NCI-H1694 (cell line): ENCODE measurements at places on chromosomes 16 and 17.
A peak's percentile ranks its signal among the peaks of the same experiment; 100 is the strongest.

GRCh38 chr16:8776129-8776584, 21.3 kb downstream of the TMEM186 start:
- no peak for DNase-seq

GRCh38 chr17:63760771-63761539, 12.4 kb downstream of the CCDC47 start:
- DNase-seq = no peak

GRCh38 chr17:79978548-79978855, 57.2 kb downstream of the TBC1D16 start:
- DNase-seq = no peak

- peak; percentile 68 for DNase-seq
These were observed 17.1 kb upstream of the C17orf113 start for GRCh38 chr17:42067371-42068091.

DNA sequence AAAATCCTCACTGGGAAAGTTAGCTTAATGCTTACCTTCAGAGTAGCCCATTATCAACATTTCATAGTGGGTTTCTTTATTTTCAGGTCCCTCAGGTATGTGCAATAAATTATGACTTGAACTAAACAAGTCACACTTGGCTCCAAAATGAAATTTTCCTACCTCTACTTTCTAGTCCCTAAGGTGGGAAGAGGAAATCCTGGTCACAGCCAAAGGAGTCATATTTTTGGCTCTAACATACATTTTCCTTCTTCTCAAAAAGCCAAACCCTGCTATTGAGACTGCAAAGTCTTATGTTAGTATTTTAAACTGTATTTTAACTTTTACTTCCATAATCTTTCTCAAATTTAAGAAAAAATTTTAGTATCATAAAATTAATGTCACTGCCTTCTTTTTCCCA, 128.9 kb downstream of the BRIP1 start:
- no peak for DNase-seq

DNA sequence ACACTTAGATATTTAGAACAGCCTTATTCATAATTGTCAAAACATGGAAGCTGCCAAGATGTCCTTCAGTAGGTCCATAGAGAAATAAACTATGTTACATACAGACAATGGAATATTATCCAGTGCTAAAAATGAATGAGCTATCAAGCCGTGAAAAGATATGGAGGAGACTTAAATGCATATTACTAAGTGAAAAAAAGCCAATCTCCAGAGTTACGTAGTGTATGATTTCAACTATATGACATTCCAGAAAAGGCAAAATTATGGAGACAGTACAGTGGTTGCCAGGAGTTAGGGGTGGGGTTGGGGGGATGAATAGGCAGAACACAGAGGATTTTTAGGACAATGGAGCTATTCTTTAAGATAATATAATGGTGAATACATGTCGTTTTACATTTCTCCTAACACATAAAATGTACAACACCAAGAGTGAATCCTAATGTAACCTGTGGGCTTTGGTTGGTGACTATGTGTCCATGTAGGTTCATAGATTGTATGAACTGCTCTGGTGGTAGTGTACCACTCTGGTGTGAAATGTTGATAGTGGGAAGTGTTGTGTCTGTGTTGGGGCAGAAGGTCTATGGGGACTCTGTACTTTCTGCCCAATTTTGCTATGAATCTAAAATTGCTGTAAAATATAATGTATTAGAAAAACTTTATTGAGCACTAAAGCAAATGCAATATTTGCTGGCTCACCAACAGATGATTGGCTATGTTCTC, 122.6 kb downstream of the USP22 start:
- DNase-seq = no peak

GRCh38 chr16:66107661-66108060, 258.8 kb upstream of the CDH5 start:
- no peak for DNase-seq

DNA sequence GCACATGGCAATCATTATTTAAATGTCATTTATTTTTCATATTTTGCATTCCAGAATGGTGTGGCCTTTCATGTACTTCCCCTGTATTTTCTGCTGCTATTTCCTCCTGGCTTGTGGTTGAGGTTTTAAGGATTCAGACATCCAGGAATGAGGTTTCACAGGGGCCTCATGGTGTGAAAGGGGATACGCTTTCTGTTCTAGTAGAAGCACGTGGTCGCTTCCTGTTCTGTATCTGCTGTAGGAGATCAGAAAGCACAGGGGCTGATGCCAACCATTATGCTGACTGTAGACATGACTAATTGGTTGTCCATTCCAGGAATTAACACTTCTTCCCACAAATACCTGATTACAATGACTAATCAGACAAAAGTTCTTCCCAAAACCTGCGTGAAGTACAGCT, 405.9 kb downstream of the SHISA9 start:
- no peak for DNase-seq

- no peak for DNase-seq
These were observed 146.3 kb upstream of the AXIN2 start for GRCh38 chr17:65707780-65708179.

GRCh38 chr16:8663192-8664089, 11.0 kb upstream of the ABAT start:
- no peak for DNase-seq

DNA sequence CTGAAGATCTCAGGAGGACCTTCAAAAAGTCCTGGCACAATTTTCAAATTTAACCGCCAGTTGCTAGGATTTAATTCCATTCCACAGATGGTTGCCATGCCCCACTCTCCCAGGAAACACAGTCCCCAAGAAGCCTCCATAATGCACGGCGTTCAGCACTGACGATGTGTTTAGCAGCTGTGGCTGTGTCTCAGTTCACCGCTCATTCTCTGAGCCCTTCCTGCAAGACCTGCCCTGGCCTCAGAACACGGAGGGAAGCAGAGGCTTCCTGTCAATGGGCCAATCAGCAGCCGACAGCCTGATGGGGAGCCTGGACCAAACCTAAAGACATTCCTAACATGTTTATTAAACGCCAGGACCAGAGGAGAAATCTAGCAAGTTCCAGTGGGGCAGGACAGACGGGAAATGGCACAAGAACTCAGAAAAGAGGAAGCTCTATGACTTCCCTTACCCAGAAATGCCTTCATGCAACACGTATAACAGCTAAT, 4.9 kb downstream of the MYLK3 start:
- DNase-seq = no peak

DNA sequence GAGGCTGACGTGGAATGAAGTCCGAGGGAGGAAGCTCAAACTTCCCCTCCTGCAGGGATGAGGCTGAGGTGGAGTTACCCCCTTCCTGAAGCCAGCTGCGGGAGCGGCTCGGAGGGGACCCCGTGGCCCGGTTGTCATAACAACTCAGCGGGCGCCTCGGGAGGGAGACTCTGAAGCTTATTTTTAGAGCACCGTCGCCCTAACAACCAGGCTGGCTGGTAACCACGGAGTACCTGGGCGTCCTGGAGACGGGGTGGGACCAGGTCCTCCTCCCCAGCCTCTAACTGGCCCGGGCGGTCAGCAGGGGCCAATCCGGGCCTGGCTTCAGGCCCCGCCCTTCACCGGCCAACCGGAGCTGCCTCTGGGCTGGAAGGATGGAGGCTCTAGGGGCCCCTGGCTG, 27.7 kb downstream of the NECAB2 start:
- DNase-seq = no peak
